ENCODE measurements at places on chromosomes 1 and 21. TPM values are rescaled to one million over a fixed set of nuclear protein-coding genes. Genes with fewer than 3 reads are reported as not detected.

DNA sequence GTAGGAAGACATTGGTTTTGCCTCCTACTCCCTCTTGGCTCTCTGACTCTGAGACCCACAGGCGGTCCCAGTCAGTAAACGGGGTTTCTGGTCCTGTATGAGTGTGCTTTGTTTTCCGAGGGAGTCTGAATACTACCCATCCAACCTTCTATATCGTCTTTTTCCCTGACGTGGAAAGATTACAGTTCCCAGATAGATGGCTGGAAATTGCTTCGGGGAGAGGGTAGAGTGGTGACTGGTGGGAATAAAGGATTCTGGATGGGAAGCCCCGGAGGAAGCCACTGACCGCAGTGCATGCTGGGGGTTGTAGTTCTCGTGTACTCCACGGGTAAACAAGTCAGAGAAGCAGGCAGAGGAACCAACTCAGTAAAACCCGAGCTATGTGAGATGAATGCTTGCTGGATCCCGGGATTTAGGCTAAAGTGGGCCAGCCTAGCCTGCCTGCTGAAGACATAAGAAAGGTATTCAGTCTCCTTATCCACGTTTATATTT lies 66.2 kb upstream of the IRF2BP2 start:
- H3K27me3 ChIP-seq: no peaks in the 10 kb centered on the region
- H3K4me3 ChIP-seq: peak overlapping the region; percentile 37
- H3K27ac ChIP-seq: peak overlapping the region; percentile 46
- DNase-seq: peak; percentile 78
- no peaks in the 10 kb centered on the region for H3K36me3 ChIP-seq

GRCh38 chr1:92987462-92987861 lies 26.2 kb upstream of the DIPK1A start:
- DNase-seq: no peak
- H3K4me3 ChIP-seq: no peak overlapping the region

The MRTO4 gene
- total RNA-seq: 8.1 TPM

The LYPD8 gene
- not detected for total RNA-seq

The HES3 gene
- total RNA-seq: not detected
